ENCODE measurements at places on chromosomes 3 and 15.

DNA sequence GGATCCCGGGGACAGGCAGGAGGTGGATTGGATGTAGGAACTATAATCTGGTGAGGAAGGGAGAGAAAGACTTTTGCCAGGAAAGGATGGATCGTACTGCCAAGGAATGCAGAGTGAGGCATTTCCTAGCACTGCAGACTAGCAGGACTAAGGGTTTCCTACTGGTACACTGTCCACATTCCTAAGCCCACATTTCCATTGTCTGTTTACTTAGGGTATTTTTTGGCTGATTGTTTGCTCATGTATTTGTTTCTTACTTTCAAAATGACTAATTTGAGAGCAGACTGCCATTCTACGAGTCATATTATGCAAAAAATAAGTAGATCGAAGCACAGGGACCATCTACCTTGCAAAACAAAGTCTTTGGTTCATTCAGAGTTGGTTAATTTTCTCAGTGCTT, 1029.5 kb upstream of the NR2F2 start:
- no peak for DNase-seq

GRCh38 chr3:128515967-128516366, 23.0 kb upstream of the GATA2 start:
- no peak for DNase-seq

GRCh38 chr3:197343656-197344408, 45.4 kb upstream of the DLG1 start:
- DNase-seq, result no peak

GRCh38 chr3:72892870-72893269, 5.0 kb downstream of the GXYLT2 start:
- DNase-seq, result no peak

DNA sequence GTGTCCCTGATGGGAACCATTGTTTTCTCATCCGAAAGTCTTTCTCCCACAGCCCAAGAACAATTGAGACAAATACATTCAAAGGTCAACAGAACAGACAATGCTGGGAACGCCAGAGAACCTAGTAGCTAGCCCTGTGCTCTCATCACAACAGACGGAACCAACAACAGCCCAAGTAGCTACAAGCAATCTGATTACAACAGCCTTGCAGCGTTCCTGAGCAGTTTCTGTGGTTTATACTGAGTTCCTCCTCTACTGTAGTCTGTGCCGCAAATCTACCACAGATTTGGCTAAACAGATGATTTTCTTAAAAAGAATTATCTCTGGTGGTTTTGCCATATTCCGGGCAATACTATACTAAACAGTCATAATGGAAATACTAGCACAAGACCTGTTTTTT, 435.6 kb downstream of the MECOM start:
- no peak for DNase-seq

GRCh38 chr3:26838026-26838425, 215.5 kb downstream of the LRRC3B start:
- DNase-seq, result no peak

DNA sequence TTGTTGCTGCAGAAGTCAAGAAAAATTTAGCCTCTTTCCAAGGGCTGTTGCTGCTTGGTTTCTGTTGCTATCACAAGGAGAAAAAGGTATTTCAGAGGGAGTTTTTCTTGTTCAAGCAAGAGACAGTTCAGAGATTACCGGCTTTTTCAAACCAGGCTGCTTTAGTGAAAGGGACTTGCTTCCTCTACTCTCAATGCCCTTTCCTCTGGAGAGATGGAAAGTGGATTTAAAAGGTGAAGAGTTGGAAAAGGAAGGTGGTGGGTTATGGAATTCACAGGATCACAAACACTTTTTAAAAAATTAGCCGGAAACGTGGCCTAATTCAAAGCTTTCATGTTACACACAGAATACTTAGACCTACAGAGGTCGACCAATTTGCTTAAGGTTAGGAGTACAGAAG, 1.1 kb downstream of the PARP6 start:
- DNase-seq, result no peak

DNA sequence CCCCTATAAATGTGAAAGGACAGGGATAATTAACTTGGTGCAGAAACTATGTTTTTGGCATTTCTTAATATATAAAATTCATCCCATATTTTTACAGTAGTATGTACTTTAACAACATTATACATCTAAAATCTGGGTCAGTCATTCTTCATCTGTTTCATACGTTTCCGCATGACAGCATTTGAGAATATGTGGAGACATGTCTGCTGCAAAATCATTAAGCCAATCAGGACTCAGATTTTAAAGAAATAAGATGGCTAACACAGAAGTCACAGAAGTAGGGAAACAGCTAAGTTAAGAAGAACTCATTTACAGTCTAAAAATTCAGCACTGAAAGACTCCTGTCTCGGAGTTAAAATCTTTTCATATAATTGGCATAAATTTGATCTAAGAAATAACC, 200.4 kb downstream of the TAFA4 start:
- no peak for DNase-seq

DNA sequence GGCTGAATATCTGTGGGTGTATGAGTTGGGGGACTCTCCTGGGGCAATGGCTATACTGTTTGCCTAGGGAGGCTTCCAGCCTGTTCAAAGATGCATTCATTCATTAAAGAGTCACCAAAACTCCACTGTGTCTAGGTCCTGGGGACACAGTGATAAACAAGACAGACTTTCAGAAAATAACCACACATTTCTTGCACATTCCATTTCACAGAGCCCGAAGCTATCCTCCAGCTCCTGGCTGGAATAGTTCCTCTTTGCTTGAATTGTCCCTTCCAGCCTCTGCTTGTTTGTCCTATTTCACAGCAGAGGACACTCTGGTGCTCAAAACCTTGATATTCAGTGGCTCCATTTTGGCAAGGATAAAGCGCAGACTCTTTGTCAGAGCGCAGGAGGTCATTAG, 61.7 kb upstream of the ITGA11 start:
- no peak for DNase-seq

GRCh38 chr3:38212141-38212540, 46.8 kb downstream of the OXSR1 start:
- DNase-seq, result no peak

Measured in GM12892 (cell line).